ENCODE measurements at places on chromosomes 2 and 18.

- DNase-seq, result no peak
Observed at GRCh38 chr2:144084114-144084661, 435.7 kb downstream of the ZEB2 start.

- no peak for DNase-seq
Observed at GRCh38 chr2:20378341-20378740, 27.7 kb upstream of the PUM2 start.

DNA sequence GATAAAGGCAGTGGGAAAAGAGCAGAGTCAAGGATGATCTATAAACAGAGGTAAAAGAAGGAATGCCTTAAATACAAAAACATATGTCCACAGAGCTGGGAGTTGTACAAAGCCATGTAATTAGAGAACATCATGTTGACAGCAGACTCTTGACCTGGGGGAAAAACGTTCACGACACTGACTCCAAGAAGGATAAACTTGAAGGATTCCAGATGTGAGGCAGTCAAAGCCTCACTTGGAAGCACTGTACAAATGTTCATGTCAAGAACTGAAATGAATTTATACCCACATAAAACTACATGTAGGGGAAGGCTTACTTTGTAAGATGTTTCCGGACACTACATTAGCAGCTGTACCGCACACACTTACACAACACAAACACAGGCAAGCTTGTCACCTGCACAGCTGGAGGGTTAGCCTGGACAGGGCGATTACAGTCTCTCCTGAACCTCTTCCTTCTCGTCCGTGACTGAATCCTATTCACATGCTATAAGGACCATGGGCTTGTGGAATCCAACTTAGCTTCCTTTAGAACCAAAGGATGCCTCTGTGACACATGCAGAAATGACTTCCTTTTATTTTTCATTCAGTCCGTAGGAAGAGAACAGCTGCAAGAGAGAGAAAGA, 88.6 kb downstream of the SH3YL1 start:
- DNase-seq, result no peak

- peak; percentile 73 for DNase-seq
Observed at GRCh38 chr2:6773007-6773693, 92.6 kb downstream of the CMPK2 start.

DNA sequence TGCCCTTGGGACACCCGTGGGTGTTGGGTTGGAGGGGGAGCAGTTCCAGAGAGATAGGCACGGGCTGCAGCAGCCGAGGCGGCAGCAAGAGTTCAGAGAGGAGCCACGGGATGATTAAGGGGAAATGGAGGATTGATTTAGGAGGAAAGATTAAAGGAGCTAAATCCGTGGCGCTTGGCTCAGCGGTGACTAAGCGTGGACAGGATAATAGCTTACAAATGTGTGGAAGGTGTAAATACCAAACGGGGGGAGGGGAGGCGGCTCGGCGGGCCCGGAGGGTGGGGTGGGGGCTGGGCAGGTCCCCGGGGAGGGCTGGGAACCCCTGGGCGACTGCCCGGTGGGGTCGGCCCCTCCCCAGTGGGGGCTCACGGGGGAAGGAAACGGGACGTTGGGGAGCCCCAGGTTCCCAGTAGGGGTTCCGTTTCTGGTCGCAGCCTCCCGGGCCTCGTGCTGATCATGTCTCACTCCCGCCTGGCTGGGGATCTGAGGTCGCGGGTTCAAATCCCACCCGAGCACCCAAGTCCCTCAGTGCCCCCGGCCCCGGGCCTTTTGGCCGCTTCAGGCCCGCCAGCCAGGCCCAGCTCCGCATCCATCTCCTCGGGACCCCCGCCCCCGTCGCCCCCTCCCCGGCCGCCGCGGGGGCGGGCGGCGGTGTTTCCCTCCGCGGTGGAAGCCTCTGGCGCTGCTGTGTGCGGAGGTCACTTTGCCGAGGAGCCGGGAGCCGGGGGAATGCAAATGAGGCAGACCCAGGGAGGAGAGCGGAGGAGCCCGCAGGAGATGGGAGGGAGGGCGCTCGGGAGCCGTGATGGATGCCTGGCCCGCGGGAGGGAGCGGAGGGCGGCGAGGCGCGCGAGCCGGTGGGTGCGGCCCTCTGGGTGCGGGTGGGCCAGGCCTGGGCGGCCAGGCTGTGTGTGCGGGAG, 8.1 kb downstream of the ASIC4 start:
- no peak for DNase-seq

GRCh38 chr2:62334009-62334408, 138.1 kb downstream of the B3GNT2 start:
- DNase-seq, result no peak

DNA sequence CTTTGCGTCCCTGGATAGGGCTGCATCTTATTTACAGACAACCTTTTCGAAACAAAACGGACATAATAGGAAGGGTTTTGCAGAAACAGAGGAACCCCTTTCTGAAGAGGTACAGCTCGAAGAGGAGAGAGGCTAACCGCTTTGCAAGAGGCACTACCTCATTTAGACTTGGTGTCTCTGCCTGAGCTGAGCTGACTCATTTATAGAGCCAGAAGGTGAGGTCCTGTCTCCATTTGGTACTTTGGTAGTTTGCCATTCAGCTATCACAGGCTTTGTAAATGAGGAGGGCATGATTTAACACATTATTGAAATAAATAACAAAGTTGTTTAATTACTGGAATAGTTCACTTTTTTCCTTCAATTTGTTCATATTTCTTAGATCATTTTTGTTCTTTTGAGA, 2.2 kb upstream of the NXPH2 start:
- DNase-seq, result no peak

DNA sequence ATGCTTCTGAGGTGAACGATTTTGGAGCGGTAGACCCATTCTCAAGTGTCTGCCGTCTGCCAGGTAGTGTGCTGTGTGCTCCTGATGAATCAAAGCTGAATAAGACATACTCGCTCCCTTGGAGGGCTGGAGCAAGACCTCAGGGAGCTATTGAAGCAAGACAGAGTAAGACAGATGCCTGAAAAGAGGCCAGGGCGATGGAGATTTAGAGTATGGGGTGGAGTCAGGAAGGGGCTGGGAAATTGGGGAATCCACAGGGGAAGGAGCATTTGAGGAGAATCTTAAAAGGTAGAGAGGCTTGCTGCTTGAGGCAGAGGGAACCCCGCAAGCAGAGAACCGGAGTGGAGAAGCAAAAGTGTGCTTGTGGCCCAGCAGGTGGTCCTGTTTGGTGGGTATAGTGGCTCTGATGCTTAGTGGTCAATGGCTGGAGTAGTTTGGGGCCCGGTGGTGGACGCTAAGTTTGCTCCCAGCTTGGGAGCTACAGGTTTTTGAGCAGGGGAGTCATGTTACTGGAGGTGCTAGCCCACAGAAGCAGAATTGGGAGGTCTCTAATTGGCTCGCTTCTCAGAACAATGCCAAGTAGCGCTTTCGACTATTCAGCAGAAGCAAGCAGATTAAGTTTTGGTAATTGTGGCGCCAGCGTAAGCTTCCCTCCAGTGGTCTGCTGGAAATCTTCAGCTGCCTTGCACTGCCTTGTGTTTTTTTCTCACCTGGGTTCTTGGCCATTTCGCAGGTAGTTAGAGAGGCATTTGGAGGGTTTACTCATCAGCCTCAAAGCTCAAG, 2.0 kb downstream of the CNNM4 start:
- DNase-seq, result no peak

DNA sequence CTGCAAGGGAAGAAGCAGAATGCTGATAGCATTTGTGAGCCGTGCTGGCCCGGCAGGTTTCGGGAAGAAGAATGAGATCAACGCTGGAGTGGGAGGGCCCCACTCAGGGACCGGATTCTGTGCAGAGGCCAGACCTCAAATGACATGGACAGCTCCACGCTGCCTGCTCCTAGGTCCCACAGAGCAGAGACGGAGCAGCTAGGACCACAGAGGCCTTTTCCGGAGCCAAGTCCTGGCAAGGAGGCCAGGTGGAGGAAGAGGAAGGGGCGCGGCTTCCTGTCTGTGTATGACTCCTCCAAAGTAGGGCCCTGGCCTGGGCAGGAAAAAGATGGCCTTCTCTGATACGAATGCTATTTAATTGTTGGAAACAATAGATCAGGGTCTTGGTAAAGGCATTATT, 139.9 kb downstream of the LRRC30 start:
- no peak for DNase-seq

- DNase-seq, result no peak
Observed at GRCh38 chr2:112706170-112706664, 14.6 kb upstream of the NT5DC4 start.

DNA sequence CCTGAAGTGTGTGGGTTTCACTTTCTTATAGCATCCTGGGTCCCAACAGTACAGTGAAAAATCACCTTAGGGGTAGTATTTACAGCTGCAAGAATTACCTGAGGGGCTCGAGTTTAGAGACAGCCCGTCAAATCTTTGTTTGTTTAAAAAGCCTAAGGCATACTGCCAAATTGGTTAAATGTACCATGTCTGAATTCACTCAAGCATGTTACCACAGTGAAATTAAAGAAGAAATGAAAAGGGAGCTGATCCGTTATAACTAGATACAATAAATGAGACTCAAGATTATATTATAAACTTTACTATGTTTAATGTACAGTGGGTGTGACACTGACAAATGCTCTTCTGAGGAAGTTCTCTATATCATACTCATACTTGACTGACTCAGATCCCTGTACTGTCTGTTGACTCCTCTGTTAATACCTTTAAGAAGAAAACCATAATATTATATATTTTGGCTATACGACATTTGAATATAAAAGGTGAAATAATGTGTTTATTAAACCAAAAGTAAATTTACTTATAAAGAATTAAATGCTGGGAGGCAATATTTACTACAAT, 107.3 kb downstream of the TMEFF2 start:
- DNase-seq, result no peak

- no peak for DNase-seq
Observed at GRCh38 chr2:168708080-168708479, 94.4 kb upstream of the NOSTRIN start.

- no peak for DNase-seq
Observed at GRCh38 chr18:35010156-35010555, 31.1 kb upstream of the MAPRE2 start.

GRCh38 chr2:17614174-17614930, 73.9 kb downstream of the VSNL1 start:
- DNase-seq, result no peak

DNA sequence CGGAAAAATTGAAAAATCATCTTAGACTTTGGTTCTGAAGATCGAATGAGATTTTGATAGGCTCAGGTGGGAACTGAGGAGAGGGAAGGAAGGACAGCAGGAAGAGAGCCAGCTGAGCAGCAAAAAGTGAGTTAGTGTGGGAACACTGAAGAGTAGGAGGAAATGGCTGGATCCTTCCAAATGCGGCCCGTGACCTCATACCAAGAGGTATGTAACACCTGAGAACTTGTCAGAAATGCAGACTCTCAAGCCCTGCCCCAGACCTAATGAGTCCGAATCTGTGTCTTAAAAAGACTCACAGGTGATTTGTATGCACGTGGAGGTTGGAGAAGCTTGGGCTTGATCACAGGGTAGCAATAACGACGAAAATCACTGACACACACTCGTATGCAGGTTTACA, 42.0 kb downstream of the COL4A3 start:
- DNase-seq, result no peak

DNA sequence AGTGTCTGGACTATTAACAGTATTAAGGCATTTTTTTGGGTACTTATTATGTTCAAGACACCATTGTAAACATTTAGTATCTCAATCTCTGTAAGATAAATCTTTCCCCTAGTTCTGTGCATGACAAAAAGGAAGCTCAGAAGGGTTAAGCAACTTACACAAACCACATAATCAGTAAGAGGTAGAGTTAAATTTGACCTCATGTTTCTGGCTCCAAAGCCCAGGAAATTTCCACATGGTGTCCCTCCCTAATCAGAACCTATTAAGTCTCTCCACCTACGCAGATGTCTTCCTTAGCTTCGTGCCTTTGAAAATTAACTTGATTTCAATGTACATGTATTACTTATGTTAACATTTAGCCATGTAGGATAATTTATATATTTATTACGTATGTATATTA, 2.0 kb downstream of the MFSD6 start:
- DNase-seq, result no peak

GRCh38 chr2:132547090-132547687, 122.8 kb downstream of the LYPD1 start:
- DNase-seq, result no peak

- no peak for DNase-seq
Observed at GRCh38 chr2:66101206-66101605, 333.7 kb upstream of the MEIS1 start.

GRCh38 chr2:229081411-229081810, 189.7 kb downstream of the PID1 start:
- no peak for DNase-seq
